ENCODE measurements at places on chromosomes 7 and 10.

- peak; percentile 43 for DNase-seq
These were observed 643.1 kb upstream of the SEMA3D start for GRCh38 chr7:85829817-85830432.

- DNase-seq, result no peak
These were observed 196.0 kb upstream of the IMMP2L start for GRCh38 chr7:111758332-111758731.

- DNase-seq, result no peak
These were observed 31.3 kb downstream of the COX15 start for GRCh38 chr10:99700649-99701048.

- DNase-seq, result no peak
These were observed 186.1 kb downstream of the MLLT10 start for GRCh38 chr10:21720090-21720489.

DNA sequence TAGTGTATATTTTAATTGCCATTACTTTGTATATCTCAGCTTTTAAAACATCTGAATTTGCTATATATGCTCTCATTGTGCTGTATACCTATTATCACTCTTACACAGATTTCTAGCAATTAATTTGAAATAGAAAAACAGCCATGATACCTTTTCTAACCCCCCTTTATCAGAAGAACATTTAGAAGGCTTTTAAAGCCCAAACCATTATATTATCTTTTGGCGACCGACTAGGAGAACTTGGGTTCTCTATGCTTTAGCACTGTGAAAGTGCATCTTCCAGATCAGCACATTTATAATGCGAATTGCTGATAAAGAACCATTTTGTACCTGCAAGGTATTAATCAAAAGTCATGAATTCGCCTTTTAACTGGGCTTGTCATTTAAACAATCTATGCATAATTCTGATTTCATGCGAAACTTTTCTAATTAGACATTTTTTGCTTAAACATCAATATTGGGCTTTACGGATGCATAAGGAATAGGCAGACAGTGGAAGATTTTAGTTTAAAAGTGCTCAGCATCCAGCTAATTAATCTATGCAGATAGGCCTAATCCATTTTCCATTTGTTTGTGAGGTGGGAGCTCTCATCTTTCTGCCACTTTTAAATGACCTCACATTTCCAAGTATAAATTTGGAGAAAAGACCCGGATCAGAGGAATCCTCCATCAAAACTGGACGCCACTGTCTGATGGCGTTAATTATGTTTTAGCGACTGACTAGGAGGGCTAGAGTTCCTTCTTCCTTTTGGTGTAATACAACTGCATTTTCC is 1.2 kb upstream of the MLLT10 start:
- DNase-seq, result no peak

GRCh38 chr7:129067943-129068548 is 13.1 kb upstream of the TNPO3 start:
- no peak for DNase-seq

DNA sequence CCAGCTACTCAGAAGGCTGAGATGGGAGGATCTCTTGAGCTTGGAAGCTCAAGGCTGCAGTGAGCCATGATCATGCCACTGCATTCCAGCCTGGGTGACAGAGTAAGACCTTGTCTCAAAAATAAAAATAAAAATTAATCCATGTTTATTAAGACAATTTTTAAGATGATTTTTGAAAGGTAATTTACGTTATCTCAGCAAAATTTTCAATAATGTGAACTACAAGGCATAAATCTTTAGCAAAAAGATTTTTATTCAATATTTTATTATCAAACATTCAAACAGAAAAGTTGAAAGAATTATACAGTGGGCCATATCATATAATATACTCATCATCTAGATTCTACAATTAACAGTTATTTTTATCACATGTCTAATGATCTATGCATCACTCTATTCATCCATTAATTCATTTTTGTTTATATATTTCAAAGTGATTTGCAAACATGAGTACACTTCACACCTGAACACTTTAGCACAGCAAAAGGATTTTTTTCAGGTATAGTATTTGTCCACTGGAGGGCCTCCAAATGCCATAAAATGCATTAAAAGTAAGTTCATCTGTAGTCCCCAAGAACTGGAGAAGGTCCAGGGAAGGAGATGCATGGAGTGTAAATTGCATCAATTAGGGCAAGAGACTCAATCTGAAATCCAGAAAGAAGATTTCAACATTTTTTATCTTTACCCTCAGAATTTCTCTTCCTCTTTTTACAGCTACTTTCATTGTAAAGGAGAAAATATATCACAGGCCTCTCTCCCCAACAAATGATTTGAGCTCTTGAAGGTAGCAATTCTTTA is 38.6 kb upstream of the RSBN1L start:
- DNase-seq, result peak; percentile 52

DNA sequence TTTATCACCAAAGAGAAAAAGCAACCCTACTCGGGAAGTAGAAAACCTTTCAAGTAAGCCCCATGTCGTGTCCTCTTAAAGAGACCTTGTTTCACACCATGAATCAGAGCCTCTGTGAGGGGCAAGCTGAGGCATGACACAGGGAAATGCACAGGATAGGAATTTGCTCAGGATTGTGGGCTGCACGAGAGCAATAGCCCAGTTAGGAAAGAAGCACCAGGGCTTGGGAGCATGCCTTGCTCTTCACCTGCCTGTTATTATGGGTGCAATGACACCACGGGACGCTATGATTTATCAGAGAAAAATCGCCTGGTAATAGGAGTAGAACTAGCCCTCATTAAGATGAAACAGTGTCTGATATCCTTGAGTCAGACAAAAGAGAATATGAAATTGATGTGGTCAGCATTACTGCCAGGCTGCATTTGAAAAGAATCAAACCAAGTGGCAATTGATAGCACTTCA is 562.9 kb upstream of the NRP1 start:
- DNase-seq, result peak; percentile 38

GRCh38 chr7:143411976-143412708 is 3.5 kb upstream of the EPHA1 start:
- DNase-seq, result no peak

- no peak for DNase-seq
These were observed 108.7 kb upstream of the DGKB start for GRCh38 chr7:15011289-15011688.

GRCh38 chr7:21462081-21462480 is 34.2 kb downstream of the SP4 start:
- no peak for DNase-seq

DNA sequence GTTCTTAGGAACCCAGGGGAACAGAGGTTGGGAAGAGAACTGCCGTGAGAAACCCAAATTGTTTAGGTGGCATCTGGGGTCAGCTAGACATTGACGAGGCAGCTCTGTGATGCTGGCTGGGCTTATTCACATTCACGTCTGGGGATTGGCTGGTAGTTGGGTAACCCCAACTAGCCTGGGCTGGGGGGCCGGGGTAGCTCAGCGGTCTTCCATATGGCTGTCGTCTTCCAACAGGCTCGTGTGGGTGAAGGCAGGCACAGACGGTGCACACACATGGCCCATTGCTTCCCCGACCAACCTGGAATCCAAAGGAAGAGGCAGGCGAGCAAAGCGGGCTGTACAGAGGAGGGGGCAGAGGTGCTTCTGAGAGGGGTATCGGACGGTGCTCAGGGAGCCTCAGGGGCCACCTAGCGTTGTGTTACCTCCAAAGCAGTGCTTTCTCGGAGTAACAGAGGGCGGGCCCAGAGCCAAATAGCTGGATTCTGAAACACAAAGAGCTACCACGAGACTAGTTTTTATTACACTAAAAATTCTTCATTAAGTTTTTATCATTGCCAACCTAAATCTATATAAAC is 34.5 kb downstream of the MKI67 start:
- no peak for DNase-seq

- DNase-seq, result no peak
These were observed 96.8 kb downstream of the DKK1 start for GRCh38 chr10:52410916-52411315.

- no peak for DNase-seq
These were observed 123.0 kb upstream of the ADARB2 start for GRCh38 chr10:1860351-1860750.

DNA sequence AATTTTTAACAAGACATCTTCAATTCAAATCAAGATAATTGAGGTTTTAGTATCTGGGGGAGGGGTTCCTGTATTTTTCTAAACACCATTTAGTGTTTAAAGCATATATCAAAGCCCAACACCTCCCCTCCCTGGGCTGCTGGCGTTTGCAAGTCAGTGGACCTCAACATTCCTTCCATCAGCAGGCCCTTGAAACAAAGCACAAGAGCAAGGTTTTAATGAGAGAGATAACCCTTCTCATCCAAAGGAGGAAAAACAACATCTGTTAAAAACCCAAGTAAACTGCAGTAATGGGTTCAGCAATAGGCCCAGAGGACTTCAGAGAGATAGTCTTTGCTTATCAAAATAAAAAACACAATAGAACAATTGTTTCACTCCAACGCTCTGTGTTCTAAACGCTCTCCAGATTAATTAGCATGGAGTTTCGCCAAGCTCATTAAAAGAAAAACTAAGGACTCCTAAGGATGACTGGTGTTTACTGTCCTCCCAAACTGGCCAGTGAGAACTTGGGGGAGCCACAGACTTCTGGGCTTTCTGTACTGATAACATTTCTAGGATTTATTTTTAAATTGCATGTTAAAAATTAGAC is 2.5 kb downstream of the JCAD start:
- DNase-seq, result no peak

DNA sequence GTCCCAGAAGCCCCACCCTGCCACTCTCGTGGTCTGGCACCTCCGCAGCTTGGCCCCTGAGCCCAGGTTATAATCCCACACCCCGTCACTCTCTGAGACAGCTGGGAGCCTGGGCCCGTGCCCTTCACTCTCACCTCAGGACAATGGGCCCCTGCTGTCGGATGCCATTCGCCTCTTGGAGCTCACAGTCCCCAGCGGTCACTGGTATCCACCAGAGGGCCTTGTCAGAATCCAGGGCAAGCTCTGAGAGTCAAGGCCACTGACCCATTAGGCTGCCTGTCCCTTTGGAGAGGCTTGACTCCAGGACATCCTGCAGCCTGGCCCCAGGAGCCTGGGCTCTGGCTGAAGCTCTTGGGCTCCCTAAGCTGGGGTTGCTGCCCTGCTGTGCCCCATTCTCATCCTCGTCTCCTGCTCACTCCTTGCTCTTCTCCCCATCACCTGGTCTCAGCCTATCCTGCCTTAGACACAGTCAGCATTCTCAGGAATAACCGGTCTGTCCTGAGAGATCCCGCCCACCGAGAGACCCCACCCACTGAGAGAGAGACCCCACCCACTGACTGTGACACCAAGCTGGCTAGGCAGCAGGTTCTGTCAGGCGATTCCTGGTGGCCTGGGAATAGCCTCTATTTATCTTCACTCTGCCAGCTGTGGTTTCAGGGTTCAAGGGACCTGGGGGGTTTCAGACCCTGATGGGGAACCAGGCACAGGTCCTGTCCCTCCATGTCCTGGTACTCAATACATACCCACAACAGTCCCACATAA is 27.7 kb downstream of the CPXM2 start:
- no peak for DNase-seq

DNA sequence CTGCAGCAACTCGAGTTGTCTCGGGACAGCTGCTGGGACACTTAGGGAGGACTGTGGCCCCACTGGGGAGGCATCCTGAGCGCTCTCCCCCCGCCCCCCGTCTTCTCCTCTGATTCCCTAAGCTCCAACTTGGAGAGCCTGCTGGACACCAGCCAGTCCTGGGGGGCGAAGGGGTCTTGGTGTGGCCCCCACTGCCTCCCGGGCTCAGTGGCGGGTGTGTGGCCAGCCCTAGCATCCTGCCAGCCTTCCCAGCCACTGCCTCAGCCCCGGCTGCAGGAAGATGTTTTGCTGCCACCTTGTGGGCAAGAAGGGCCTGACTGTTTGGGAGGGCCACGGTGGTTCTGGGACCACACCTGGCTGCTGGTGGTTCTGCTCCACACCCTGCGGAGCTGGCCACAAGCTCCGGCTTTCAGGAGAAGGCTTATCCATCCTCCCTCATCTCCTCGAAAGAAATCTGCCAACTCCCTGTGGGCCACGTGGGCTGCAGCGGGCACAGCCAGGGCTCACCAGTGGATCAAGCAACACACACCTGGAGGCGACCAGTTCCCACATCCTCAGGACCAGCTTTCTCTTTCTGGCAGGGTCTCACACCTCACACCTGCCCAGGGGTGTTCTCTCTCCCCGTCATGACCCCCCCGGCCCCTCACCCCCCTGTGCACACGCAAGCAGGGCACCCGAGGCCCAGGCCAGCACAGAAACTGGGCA is 24.8 kb downstream of the AGAP3 start:
- DNase-seq, result peak; percentile 69

- no peak for DNase-seq
These were observed 43.0 kb downstream of the TNS3 start for GRCh38 chr7:47538846-47539311.

DNA sequence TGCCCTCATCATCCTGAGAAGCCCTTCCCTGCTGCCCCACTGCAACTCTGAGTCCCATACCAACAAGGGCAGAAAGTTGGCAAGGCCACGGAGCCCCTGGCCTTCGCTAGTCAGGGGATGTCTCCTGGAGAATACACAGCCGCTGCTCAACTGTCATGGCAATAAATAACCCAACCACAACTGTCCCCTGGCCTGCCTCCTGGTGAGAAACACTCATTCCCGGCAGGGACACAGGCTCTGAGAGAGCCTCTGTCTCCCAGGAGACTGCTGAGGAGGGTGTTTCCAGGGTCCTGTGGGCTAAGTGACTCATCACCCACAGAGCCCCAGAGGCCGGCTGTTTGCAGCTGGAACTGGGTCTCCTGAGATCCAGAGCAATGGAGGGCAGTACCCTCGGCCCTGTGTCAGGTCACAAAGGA is 354.1 kb downstream of the TNS3 start:
- DNase-seq, result peak; percentile 81

DNA sequence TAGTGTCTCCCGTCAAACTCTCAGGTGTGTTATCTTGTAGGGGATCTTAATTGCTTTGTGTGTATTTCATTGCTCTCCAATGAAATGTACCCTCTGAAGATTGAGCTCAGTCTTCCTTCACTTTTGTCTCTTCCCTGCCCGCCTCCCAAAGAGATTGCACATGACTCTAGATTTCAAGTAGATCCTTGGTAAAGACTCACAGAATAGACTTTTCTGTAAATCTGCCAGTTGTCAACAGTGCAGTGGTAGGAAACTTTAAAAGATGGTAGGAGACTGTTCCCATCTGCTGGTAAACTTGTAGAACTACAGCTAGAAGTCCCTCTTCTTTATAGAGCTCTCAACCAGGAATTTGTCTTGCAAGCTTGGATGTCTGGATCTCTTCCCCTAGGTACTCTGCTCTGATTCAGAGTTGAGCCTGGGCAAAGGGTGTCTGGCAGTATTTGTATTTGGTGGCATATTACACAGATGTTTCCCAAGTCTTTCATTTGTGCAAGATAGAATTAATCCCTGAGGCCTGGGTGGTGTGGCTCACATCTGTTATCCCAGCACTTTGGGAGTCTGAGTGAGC is 9.6 kb downstream of the CCL26 start:
- DNase-seq, result peak; percentile 71

GRCh38 chr7:3712841-3713240 is 411.8 kb downstream of the SDK1 start:
- DNase-seq, result no peak

GRCh38 chr7:604001-604883 is 84.6 kb upstream of the PDGFA start:
- DNase-seq, result peak; percentile 66

DNA sequence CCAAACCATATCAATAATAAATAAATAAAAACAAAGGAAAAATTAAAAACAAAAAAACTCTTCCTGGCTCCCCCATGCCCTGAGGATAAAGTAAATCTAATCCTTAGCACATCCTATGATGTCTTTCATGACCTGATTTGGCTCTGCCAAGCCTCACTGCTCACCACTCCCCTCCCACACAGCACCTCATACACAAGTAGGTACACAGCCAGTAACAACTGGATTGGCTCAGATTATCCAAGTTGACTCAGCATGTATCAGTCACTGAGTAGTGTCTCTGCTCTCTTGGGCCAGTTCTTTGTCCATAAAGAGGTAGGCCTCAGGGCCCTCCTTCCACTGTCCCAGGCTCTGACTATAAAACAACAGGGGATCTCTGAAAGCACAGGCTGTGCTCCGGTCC is 99.6 kb downstream of the STRA8 start:
- no peak for DNase-seq
